ENCODE measurements at places on chromosomes 6 and 20.

DNA sequence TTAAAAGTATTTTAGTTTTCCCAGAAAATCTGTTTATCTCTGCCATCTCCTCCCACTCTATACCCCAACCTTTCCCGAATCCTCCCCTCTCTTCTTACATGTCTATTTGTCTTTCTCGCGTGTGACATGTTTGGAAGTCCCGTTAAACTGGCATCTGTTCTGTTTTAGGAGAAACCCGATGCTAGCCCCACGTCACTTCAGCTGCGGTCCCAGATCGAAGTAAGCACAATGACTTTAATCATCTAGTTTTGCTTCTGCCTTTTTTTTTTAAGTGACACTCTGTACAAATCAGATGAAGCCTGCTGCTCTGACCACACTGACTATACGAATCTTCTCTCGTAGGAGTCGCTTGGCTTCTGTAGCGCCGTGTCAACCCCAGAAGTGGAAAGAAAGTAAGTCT, 97.4 kb downstream of the SASH1 start:
- no peak for DNase-seq

DNA sequence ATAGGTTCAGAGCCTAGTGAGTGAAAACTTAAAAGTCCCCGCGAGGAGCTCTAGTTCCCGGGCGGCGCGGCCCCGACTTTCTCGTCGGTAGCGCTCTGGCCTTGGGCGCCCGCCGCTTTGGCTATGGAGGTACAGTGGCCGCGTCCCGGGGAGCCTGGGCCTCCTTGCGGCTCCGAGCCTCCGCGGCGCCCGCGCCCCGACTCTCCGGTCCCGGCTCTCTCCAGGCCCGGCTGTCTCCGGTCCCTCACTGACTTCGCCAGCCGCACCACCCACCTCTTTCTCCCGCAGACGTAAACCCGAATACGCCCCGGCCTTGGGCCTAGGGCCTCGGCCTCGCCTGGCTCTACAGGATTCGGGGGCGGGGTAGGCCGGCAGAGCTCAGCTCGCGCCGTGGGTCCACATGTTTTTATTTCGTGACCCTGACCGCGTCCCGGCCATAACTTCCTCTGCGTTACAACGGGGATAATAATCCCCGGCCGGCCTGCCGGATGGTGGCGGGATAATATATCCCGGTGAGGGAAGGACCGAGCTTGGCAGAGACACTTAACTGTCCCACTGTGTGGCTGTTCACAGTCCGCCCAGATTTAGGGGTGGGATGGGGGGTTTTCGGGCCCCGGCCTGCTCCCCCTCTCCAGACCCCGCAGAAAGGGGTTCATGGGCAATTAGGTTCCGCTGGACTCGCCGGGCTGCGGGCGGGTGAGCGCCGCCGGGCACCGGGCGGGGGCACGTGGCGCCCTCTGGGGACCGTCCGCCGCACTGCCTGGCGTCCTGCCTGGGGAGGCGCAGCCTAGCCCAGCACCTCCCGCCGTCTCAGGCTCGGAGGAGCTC, 10.0 kb upstream of the TBX18 start:
- no peak for DNase-seq

DNA sequence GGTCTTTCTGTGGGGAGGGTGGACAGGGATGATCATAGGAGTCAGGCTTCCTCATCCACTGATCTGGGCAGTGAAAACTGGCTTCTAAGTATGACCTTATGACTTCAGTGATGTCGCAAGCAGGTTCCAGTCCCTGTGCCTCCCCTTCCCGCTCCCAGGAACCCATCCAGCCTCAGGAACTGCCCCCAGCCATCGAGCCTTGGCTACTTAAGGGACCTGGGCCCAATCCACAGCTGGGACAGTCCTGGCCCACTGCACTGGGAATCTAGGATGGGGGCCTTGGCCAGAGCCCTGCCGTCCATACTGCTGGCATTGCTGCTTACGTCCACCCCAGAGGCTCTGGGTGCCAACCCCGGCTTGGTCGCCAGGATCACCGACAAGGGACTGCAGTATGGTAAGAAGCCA, at the start of gene LBP:
Gene LBP, plus strand, starts transcription at position 236 of the 405 bp plus-strand sequence. Its CDS starts 35 bp downstream, at position 271.
- no peak for DNase-seq

DNA sequence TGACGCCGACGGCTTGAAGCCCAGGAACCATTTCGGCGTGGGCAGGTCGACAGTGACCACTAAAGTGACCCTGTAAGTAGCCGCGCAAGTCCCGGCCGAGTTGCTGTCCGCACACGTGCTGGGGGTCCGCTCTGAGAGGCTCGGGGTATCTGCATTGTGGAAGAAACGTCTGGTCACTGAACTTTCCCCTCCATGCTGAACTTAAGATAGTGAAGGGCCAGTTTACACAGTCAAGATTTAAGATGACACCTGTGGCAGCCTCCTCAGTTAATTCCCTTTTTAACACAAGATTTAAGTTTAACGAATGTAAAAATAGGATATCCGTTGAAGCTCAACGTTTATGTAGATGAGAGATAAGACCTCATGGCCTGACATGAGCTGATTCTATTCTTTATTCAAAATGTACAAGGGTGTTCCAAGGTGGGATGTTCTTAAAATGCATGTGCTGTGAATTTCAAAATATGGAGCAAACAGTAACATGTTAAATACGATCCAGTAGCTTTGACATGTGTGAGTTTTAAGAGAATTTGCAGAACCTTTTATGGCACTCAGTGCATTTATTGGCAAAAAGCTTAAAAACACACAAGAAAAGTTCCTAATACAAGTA, 116.2 kb downstream of the RTN4IP1 start:
- DNase-seq: no peak

DNA sequence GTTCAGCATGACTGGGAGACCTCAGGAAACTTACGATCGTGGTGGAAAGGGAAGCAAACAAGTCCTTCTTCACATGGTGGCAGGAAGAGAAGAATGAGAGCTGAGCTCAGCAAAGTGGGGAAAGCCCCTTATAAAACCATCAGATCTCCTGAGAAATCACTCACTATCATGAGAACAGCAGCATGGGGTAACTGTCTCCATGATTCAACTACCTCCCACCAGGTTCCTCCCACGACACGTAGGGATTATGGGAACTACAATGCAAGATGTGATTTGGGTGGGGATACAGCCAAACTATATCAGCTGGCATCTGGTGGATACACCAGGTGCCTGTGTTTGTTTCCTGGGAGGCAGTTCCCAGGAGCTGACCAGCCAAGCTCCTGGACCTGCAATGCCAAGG, 4.9 kb downstream of the DDO start:
- no peak for DNase-seq

DNA sequence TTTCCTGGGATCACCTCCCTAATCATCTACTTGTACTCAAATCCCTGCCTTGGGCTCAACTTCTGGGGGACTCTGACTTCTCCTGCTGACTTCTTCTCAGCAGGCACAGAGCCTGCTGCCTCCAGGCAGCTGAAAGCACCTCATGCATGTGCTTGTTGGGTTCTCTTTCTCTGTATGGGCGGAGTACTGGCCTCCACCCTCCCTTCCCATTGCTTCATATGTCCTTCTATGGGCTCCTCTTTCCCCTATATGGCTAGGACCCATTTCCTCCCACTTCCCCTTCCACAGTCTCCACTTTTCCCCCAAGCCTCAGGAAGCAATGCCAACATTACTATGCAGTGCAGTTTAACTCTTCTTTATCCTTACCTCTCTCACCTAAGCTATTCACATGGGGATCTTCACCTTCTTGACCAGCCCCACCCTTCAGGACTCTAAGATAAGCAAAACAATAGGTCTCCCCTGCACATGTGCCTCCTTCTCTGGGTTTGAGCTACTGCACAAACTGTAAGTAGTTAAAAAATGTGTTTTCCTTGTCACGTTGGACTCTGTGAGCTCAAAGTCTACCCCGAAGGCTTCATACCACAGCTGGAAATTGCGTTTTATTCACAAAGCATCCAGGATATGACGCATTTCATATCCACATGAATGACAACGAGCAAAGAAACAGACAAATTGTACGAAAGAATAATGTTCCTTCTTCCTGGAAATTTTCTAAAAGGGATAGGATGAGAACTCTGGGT, 93.7 kb downstream of the CDS2 start:
- DNase-seq: no peak
